ENCODE measurements at places on chromosomes 1 and 21. TPM values are rescaled to one million over a fixed set of nuclear protein-coding genes. Genes with fewer than 3 reads are reported as not detected.

Gene OR14K1
- total RNA-seq, result not detected

Gene TAS1R1
- not detected for total RNA-seq

Gene CRYAA
- total RNA-seq, result not detected

Gene A3GALT2
- not detected for total RNA-seq

Gene TRIM62
- total RNA-seq, result 2.2 TPM

Gene MRPS21
- 92.5 TPM for total RNA-seq

Gene B3GALT5
- 0.20 TPM for total RNA-seq

Gene MRAP
- total RNA-seq, result not detected

Gene GBP4
- total RNA-seq, result not detected

Gene GIPC2
- total RNA-seq, result 0.07 TPM

Gene KRTAP12-3
- total RNA-seq, result not detected

Gene IGSF9
- 0.25 TPM for total RNA-seq

Gene AADACL3
- not detected for total RNA-seq

Gene MR1
- 6.2 TPM for total RNA-seq

Gene TACSTD2
- not detected for total RNA-seq

Gene FMO3
- total RNA-seq, result not detected

Gene PADI4
- total RNA-seq, result not detected

Gene KRTAP26-1
- not detected for total RNA-seq

Gene OPRD1
- not detected for total RNA-seq

Gene SELENOF
- 160 TPM for total RNA-seq

Gene PPP2R5A
- total RNA-seq, result 23.4 TPM

Gene FAM3B
- not detected for total RNA-seq

Gene PLEKHM2
- total RNA-seq, result 23.8 TPM

Gene PLEKHG5
- 3.9 TPM for total RNA-seq

Gene DNAJC6
- 5.4 TPM for total RNA-seq

Gene OR2T2
- not detected for total RNA-seq

Gene HSD11B1
- total RNA-seq, result 0.47 TPM

Gene MEX3A
- 2.2 TPM for total RNA-seq

All from A549 treated with Hydrocortisone at 1 μM for 4 hours (cell line).